ENCODE measurements at places on chromosomes 5 and 9.

DNA sequence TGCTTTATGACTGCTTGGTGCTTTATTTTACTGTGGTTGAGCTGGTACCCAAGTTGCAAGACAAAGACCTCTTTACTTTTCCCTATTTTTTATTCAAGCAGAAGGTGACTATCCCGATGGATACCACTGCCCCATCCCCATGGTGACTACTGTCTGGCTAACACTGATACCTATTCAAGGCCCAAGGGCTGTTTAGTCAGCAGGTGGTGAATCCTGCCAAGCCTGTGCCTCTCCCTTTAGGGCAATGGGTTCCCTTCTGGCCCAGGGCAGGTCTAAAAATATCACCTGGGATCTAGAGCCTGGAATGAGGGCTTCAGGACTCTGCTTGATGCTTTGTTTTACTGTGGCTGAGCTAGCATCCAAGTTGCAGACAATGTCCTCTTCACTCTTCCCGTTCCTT, 510.0 kb upstream of the GRAMD2B start:
- no peak for DNase-seq

GRCh38 chr9:121609822-121610637, 41.4 kb upstream of the DAB2IP start:
- DNase-seq, result no peak

GRCh38 chr9:19630760-19631159, 158.1 kb downstream of the SLC24A2 start:
- no peak for DNase-seq

GRCh38 chr9:113787871-113788270, 88.2 kb upstream of the ZNF618 start:
- no peak for DNase-seq

GRCh38 chr9:113616621-113617496, 153.3 kb downstream of the RGS3 start:
- DNase-seq, result no peak

GRCh38 chr5:14824499-14824898, 47.1 kb downstream of the ANKH start:
- no peak for DNase-seq

DNA sequence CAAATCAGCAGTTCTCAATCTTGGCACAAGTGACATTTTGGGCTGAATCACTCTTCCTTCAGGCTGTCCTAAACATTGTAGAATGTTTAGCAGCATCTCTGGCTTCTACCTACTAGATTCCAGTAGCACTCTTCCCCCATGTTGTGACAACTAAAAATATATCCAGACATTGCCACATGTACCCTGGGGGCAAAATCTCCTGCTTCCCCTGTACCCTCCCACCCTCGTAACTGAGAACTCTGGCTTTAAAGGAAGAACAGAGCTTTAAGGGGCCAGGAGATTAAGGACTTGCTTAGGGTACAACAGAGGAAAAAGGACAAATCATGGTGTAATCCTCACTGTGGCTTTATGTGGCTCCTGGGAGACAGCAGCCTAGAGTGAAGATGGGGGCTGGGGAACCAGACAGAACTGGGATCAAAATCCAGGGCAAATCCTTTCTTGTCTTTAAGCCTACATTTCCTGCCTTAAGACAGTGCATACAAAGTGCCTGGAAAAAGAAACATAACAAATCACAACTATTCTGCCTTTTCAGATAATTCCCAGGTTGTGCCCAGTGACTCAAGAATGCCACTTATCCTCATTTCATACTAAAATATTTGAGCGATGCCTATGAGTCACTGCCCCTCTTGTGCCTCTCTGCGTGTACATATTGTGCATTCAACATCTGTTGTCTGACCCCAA, 109.3 kb downstream of the DAPK1 start:
- DNase-seq, result no peak

GRCh38 chr5:67214036-67214435, 17.4 kb upstream of the CD180 start:
- no peak for DNase-seq

DNA sequence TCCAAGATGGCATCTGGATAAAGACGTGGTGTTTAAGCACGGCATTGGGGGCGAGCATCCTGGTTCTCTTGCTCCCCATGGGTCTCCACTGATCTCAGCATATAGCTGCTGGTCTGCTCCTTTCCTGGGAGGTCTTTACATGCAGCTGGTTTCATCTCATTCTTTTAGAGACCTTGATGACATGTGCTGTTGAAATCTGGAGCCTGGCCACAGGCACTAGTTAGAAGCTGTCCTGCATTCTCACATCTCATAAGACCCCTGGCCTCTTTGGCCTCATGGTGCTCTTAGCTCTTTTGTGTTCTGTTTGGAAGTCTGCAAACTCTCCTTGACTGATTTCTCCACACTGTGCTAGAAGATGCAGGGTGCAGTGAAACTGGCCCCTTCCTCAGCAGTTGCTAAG, 113.0 kb downstream of the SMARCA2 start:
- DNase-seq, result no peak

DNA sequence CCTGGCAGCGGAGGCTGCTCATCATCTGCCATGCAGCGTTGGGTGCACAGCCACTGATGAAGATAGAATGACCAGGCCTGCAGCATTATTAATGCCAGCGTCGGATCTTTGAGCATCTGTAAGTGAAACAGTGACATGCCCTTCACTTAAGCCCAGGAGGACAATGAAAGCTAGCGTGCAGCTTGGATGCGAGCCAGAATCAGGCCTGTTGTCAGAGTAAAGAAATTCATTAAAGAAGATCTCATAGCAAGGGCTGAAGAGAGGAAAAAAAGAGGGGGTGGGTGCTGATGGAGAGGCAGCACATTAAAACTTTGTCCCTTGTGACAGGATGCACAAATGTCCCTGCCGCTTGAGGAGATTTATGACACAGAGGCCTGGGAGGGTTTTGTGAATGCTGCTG, 186.1 kb upstream of the MAST4 start:
- DNase-seq, result no peak

DNA sequence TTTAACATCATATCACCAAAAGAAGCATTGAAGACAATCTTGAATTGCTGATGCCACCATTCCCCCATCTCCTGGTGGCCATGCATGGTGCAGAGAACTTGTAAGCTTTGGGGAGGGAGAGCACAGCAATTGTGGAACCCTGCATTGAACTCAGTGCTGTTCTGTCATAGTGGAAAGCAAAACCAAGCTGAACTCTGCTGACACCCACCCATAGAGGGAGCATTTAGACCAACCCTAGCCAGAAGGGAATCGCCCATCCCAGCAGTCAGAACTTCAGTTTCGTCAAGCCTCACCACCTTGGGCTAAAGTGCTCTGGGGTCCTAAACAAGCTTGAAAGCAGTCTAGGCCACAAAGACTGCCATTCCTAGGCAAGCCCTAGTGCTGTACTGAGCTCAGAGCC, 37.4 kb upstream of the RUSC2 start:
- no peak for DNase-seq

DNA sequence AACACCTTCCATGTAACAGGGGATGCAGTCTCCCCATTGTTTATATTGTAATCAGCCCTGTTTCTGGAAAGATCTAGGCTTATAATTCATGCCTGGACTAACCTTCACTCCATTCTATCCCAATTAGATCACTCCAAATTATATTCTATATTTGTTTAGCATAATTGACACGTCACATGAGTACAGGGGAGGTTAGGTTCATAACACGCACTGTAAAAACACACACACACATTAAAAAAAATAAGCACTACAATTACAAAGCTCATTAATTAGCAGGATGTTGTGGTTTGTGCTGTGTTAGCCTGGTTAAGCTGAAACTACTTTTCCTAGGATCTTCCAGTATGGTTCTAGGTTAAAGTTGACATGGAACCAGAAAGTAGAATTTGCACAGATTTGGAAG, 126.0 kb downstream of the MLLT3 start:
- no peak for DNase-seq

- no peak for DNase-seq
Observed at GRCh38 chr9:27460226-27461023, 63.7 kb upstream of the IFNK start.

- no peak for DNase-seq
Observed at GRCh38 chr5:133700251-133700650, 87.9 kb upstream of the FSTL4 start.

GRCh38 chr9:17614903-17615302, 36.0 kb downstream of the SH3GL2 start:
- DNase-seq, result no peak

DNA sequence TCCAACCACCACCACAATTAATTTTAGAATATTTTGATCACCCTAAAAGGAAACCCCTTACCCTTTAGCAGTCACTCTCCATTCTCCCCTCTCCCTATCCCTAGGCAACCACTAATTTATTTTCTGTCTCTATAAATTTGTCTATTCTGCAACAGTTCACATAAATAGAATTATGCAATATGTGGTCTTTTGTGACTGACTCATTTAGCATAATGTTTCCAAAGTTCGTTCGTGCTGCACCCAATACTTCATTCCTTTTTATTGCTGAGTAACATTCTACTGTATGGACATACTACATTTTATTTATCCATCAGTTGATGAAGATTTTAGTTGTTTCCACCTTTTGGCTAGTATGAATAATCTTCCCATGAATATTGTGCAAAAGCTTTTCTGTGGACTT, 18.2 kb upstream of the CDC20B start:
- DNase-seq, result no peak

DNA sequence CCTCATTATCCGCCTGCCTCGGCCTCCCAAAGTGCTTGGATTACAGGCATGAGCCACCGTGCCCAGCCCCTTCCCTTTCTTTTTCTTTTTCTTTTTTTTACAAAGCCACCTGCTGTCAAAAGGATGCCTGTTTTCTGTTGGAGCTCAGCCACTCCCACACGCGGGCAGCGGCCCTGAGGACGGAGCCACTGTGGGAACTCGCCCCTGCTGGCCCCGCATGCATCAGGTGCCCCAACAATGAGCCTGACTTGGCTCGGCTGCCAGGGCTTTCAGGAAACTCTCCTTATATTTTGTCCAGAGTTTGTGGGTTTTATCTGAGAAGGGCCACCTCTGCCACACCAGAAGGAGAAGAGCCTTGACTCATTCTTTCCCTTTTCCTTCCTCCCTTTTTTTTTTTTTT, 37.1 kb upstream of the LRRC14B start:
- DNase-seq, result no peak

GRCh38 chr9:133991964-133992779, at the start of gene VAV2:
Gene VAV2 (minus strand): TSS chr9:133992324. CDS start chr9:133992278, 46 bp downstream.
- no peak for DNase-seq
